ENCODE measurements at places on chromosomes 11 and 22. TPM values are rescaled to one million over a fixed set of nuclear protein-coding genes. Genes with fewer than 3 reads are reported as not detected.
A peak's percentile ranks its signal among the peaks of the same experiment; 100 is the strongest.

The SDF2L1 gene
- 67.7 TPM for total RNA-seq

The SUSD2 gene
- 0.38 TPM for total RNA-seq

The ZNF280B gene
- total RNA-seq, result 9.4 TPM

The DNAJB7 gene
- not detected for total RNA-seq

The SC5D gene
- total RNA-seq, result 70.9 TPM

The TIMP3 gene
- 20.4 TPM for total RNA-seq

The ALKBH8 gene
- 7.6 TPM for total RNA-seq

The GLB1L3 gene
- 7.1 TPM for total RNA-seq

The CD3E gene
- not detected for total RNA-seq

The GGTLC2 gene
- not detected for total RNA-seq

The CELSR1 gene
- 27.9 TPM for total RNA-seq

The HEPN1 gene
- not detected for total RNA-seq

The SLC1A2 gene
- 7.1 TPM for total RNA-seq

The MADD gene
- 33.6 TPM for total RNA-seq

The MAJIN gene
- not detected for total RNA-seq

The IGF2 gene
- total RNA-seq, result 0.59 TPM

The TBX1 gene
- total RNA-seq, result 2.0 TPM

The CASP5 gene
- total RNA-seq, result not detected

The DUSP8 gene
- 4.7 TPM for total RNA-seq

DNA sequence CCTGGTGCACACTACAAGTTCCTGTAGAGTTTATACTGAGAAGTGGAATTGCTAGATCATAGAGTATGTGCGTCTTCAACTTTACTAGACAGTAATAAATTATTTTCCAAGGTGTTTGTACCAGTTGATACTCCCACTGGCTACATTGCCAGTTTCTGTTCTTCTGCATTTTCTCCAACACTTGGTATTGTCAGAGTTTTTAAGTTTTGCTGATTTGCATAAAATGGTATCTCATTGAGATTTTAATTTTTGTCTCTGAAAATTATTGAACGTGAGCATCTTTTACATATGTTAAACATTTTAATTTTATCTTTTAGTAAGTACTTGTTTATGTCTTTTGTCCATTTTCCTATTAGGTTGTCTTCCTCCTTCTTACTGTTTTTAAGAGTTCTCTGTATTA is 7.3 kb downstream of the TBCEL start:
- H3K4me3 ChIP-seq, result no peak overlapping the region
- no peaks in the 10 kb centered on the region for H3K36me3 ChIP-seq
- peaks cover 7% of the 10 kb centered on the region for H3K4me1 ChIP-seq
- H3K27me3 ChIP-seq, result no peaks in the 10 kb centered on the region
- H3K27ac ChIP-seq, result no peak overlapping the region

GRCh38 chr11:68506908-68507307 is 46.4 kb downstream of the PPP6R3 start:
- no peaks in the 10 kb centered on the region for H3K27me3 ChIP-seq
- no peak overlapping the region for H3K27ac ChIP-seq

DNA sequence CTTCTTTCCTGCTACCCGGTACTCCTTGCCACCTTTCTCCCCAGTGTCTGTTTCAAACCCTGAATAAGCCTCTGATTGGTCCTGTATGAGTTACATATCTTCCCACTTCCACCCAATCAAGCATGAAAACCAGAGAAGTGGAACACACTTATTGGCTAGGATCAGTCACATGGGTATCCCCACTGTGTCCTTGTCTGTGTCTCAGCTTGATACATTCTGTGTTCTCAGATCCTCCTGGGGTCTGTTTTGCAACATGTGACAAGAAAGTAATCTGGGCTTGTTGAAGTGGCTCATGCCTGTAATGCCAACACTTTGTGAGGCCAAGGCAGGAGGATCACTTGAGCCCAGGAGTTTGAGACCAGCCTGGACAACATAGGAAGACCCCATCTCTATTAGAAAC is 23.9 kb downstream of the MCHR1 start:
- H3K4me3 ChIP-seq, result no peak overlapping the region
- DNase-seq, result no peak
- no peaks in the 10 kb centered on the region for H3K4me1 ChIP-seq

GRCh38 chr11:13168271-13168670 is 109.3 kb upstream of the BMAL1 start:
- H3K4me3 ChIP-seq, result no peak overlapping the region
- no peak for DNase-seq
- peaks cover 10% of the 10 kb centered on the region for H3K27me3 ChIP-seq
- no peaks in the 10 kb centered on the region for H3K4me1 ChIP-seq
- no peaks in the 10 kb centered on the region for H3K36me3 ChIP-seq

GRCh38 chr11:11594162-11594561 is 27.6 kb downstream of the GALNT18 start:
- no peaks in the 10 kb centered on the region for H3K36me3 ChIP-seq
- H3K27me3 ChIP-seq, result no peaks in the 10 kb centered on the region
- peaks cover 2% of the 10 kb centered on the region for H3K4me1 ChIP-seq
- H3K27ac ChIP-seq, result no peak overlapping the region
- DNase-seq, result no peak
- H3K4me3 ChIP-seq, result no peak overlapping the region

DNA sequence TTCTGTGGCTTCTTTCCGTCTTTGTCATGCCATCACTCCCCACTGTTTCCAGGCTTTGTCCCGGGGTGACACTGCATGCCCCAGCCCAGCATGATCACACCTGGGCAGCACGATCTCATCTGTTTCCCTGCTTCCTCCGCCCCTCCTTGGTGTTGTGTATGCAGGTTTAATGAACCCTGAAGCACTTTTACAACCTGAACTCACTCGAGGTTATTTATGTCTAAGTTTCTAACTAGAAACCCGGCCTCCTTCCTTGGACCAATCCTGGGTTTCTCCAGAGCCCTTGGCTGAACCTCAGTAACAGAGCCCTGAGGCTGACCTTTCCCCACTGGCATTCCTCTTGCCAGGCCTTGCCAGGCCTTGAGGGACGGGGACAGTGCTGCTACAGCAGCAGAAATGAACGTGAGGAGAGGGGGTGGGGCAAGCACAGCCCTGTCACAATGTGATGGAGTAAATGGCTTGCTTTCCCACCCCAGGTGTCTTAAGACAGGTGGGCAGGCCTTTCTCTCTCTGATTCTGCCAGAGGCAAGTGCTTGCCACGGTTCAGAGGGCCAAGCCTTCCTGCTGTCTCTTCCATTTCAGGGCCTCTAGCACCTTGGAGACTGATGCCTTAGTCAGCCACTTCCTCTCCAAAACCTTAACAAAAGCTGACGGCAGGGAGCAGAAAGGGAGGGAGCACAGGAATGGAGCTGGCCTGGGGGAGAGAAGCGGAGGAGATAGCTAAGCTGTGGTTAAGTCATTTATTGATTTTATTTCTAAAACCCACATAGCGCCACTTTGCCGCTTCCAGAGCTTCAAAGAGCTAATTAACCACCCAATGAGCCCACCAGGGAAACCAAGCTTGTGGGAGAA is 3.1 kb upstream of the PYGM start:
- H3K27ac ChIP-seq, result peak overlapping the region; percentile 77
- H3K27me3 ChIP-seq, result no peaks in the 10 kb centered on the region
- DNase-seq, result peak; percentile 88
- H3K4me3 ChIP-seq, result no peak overlapping the region
- peaks cover 49% of the 10 kb centered on the region for H3K36me3 ChIP-seq

GRCh38 chr11:67648140-67648795 is 2.3 kb downstream of the ACY3 start:
- H3K27ac ChIP-seq, result no peak overlapping the region
- H3K27me3 ChIP-seq, result no peaks in the 10 kb centered on the region
- H3K4me1 ChIP-seq, result no peaks in the 10 kb centered on the region

GRCh38 chr11:8593935-8594909 is at the start of gene STK33:
TSS of gene STK33 (minus strand) at chr11:8594228. CDS start at chr11:8474905, 119,323 bp downstream.
- H3K36me3 ChIP-seq, result no peaks in the 10 kb centered on the region
- H3K4me3 ChIP-seq, result peak within 1 kb of the TSS; percentile 86
- H3K27me3 ChIP-seq, result no peaks in the 10 kb centered on the region
- peak; percentile 91 for DNase-seq

DNA sequence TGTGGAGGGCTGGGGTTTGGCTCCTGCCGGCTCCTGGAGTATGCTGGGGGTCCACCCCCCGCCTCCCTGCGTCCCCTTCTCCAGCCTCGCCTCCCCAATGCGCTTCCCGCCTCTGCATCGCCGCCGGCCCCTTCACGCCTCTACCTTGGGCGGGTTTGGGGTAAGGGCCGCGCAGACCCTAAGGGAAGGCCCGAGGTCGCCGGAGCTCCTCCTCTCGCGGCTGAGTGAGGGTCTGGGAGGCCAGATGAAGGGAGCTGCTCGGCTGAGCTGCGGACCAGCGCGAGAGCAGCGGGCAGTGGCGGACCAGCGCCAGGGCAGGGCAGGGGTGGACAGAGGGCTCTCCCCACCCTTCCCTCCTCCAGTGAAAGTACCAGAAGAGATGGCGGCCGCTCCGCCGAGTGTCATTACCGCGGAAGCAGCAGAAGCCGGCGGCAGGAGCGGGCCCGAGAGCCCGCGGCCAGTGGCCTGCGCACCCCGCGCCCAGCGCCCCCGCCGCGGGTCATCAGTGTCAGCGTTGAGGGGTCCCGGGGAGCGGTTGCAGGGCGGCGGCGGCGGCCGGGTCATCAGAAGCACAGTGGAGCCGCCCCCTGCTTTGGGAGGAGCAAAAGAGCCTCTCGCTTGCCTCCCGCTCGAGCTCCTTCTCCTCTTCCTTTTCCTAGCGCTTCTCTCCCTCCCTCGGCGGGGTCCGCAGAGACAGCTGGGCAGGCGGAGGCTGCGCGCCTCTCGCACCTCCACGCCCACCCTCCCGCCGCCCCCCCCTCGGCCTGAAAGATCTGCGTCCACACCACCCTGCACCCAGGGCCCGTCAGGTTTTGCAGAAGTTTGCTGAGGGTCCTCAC is 255.6 kb upstream of the CADM1 start:
- H3K27me3 ChIP-seq, result peaks cover 79% of the 10 kb centered on the region
- no peaks in the 10 kb centered on the region for H3K4me1 ChIP-seq
- peak; percentile 80 for DNase-seq
- H3K36me3 ChIP-seq, result no peaks in the 10 kb centered on the region
- H3K4me3 ChIP-seq, result peak overlapping the region; percentile 71

DNA sequence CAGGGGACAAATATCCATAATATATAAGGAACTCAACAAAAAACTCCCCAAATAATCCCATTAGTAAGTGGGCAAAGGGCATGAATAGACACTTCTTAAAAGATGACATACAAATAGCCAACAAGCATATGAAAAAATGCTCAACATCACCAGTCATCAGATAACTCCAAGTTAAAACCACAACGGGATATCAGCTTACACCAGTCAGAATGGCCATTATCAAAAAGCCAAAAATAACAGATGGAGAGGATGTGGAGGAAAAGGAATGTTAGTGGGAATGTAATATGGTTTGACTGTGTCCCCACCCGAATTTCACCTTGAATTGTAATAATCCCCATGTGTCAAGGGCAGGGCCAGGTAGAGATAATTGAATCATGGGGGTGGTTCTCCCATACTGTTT is 350.1 kb downstream of the GUCY1A2 start:
- no peaks in the 10 kb centered on the region for H3K36me3 ChIP-seq
- DNase-seq, result no peak
- no peak overlapping the region for H3K4me3 ChIP-seq

DNA sequence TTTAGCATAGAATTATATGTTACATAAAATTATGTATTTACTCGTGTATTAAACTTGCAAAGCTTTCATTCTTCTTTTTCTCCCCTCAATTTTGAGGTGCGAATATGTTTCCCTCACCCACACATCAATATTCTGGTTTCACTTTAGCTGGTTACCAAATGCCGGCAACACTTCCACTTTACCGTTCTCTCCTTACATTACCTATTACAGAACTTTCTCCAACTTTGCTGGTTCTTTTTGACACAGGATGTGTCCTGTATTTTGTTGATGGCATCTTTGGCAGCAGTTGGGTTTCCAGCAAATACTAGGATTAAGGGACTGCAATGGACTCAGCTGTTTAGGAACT is 84.9 kb downstream of the PRR5L start:
- no peak overlapping the region for H3K27ac ChIP-seq
- H3K4me3 ChIP-seq, result no peak overlapping the region
- DNase-seq, result no peak
- H3K36me3 ChIP-seq, result peaks cover 6% of the 10 kb centered on the region
- peaks cover 12% of the 10 kb centered on the region for H3K4me1 ChIP-seq

GRCh38 chr11:17294033-17294432 is 17.5 kb downstream of the NUCB2 start:
- no peaks in the 10 kb centered on the region for H3K4me1 ChIP-seq
- no peaks in the 10 kb centered on the region for H3K27me3 ChIP-seq
- H3K4me3 ChIP-seq, result no peak overlapping the region
- peaks cover 3% of the 10 kb centered on the region for H3K36me3 ChIP-seq

GRCh38 chr11:77879218-77879617 is 58.3 kb downstream of the AAMDC start:
- no peak overlapping the region for H3K4me3 ChIP-seq
- H3K27me3 ChIP-seq, result no peaks in the 10 kb centered on the region
- DNase-seq, result no peak
- H3K36me3 ChIP-seq, result peaks cover 37% of the 10 kb centered on the region
- no peak overlapping the region for H3K27ac ChIP-seq

DNA sequence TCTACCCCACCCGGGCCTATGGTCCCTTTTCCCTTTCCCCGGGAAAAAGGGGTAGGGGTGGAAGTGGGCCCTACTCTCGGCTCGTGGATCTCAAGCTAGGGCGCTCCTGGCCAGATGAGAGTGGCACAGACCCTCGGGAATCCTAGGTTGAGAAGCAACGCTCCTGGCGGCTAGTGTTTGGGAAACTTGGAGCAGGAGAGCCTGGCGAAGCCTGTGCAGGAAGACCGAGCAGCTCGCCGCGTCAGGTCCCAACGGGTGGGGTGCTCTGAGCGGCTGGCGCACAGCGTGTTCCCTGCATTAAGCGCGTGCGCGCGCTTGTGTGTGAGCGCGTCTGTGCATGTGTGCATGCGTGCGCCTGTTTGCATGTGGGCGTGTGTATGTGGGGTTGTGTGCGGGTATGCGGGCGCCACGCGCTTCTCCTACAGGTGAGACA is 7.1 kb upstream of the FLI1 start:
- H3K36me3 ChIP-seq, result no peaks in the 10 kb centered on the region
- no peak overlapping the region for H3K27ac ChIP-seq
- H3K4me1 ChIP-seq, result peaks cover 2% of the 10 kb centered on the region
- peak; percentile 80 for DNase-seq

- H3K4me3 ChIP-seq, result peak overlapping the region; percentile 89
- H3K27ac ChIP-seq, result peak overlapping the region; percentile 85
- H3K4me1 ChIP-seq, result peaks cover 5% of the 10 kb centered on the region
- peaks cover 27% of the 10 kb centered on the region for H3K36me3 ChIP-seq
These were observed 477 bp downstream of the DPAGT1 start for GRCh38 chr11:119100994-119101758.

GRCh38 chr22:41234815-41235695 is 5.7 kb downstream of the CHADL start:
- H3K27me3 ChIP-seq, result no peaks in the 10 kb centered on the region
- no peak overlapping the region for H3K4me3 ChIP-seq
- H3K36me3 ChIP-seq, result peaks cover 9% of the 10 kb centered on the region
- no peak for DNase-seq

GRCh38 chr11:128343135-128343514 is 244.2 kb downstream of the ETS1 start:
- no peaks in the 10 kb centered on the region for H3K4me1 ChIP-seq
- no peaks in the 10 kb centered on the region for H3K36me3 ChIP-seq
- H3K27ac ChIP-seq, result no peak overlapping the region
- H3K27me3 ChIP-seq, result no peaks in the 10 kb centered on the region
- DNase-seq, result no peak

All from endodermal cell (in vitro differentiated cells).